ENCODE measurements at places on chromosomes 13 and 19.
A peak's percentile ranks its signal among the peaks of the same experiment; 100 is the strongest.

DNA sequence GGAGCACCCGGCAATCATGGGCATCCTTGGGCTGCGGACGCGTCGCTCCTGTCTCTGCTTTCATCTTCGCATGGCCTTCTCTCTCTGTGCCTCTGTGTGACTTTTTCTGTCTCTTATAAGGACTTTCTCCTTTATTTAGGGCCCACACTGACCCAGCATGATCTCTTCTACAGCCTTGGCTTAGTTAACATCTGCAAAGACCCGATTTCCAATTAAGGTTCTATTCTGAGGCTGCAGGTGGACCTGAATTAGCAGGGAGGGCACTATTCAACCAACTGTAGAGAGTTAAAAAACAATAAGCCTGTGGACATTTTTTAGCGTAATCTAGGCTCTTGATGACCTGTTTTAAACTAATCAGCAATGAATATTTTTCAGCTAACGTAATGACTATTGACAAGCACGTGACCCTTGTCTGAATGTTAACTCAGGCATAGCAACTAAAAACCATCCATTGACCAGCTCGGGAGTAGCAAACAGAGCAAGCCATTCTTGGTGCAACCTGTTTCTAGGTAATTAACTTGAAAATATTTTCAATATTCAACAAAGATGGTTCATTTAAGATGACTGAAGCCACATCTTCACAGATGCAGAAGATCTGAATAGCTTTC, 15.2 kb downstream of the F10 start:
- no peak for DNase-seq

GRCh38 chr19:52778811-52779210, 7.8 kb downstream of the ZNF600 start:
- DNase-seq: no peak

DNA sequence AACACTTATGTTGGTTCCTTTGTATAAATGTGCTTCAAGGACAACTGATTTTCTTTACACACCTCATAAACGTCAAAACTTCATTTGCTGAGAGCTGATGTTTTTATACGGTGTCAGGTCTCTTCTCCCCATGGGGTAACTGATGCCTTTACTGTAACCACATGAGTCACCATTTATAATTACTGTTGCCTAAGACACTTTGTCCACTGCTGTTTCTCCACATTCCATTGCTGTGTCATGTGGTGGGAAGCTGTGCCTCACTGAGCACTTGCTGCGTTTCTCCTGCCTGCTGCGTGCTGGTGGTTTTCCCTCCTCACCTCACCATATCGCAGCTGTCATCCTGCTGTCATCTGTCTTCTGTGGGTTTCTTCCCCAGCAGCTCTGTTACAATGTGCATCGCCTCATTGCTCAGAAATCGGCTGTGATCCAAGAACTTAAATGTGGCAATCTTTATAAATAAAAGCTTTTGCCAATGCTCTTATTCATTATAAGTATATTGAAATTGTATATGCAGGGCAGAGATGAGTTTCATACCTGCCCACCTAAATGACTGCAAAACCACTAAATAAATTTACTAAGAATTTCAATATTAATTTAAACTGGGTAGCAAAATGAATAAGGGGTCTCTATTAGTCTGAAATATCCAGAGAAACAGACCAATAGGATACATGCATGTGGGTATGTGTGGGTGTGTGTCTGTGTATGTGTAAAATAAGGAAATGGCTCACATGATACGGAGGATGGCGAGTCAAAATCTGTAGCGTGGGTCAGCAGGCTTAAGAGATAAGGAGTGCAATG, 547.0 kb upstream of the SLITRK5 start:
- peak; percentile 72 for DNase-seq

DNA sequence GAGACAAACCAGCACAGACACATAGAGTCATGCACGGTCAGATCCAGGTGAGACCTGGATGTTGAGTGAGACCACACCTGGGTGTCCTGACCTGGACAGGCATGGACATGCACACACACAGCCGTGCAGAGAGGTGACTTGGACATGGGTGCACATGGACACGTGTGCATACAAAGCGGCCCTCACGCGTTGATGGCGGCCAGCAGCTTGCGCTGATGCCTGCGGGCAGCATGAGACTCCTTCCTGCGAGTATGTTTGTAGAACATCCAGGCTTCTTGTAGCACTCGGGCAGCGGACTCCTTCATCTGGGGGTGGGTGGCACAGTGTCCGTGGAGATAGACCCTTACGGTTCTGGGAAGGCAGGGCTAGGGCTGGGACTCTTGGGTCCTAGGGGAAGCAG, 11.5 kb downstream of the KCNN4 start:
- DNase-seq: no peak

DNA sequence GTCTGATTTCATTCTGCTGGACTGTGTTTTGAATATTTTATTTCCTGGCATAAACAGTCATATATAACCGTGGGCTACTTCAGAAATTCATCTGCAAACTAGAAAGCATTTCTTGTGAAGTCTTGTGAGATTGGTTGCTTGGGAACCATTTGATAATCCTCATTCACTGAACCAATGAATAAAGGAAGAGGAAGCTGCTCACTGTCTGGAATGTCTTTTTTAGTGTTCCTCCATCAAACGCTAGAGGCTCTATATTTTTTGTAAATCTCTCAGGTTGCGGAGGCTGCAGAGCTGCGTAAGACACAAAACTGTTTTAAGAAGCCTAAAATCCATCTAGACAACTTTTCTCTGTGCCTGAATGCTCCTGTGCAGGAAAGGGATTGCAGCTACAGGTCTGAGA, 18.7 kb upstream of the GPR12 start:
- DNase-seq: no peak

DNA sequence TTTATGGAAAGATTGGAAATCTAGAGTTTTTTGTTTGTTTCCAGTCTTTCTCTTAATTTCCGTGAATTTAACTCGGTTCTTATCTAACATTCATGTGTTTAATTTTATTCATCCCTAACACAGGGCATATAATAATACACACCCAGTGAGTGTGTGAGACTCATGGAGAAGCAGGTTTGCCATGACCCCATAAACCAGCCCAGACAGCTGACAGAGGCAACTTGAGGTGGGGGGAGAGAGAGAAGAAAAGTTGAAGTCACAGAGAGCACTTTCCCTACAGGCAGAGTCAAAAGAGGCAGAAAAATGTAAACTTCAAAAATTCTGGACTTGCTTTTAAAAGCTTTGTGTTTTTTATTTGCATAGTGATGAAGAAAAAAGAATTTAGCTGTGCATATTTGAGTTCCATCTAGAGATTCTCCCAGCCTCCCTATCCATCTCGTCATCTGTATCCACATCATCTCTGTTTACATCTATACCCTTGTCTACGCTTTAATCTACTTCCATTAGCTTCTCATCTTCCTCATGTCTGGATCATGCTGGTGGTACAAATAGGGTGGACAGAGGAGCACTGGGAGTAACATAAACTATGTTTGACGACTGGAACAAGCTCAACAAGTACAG, 60.2 kb downstream of the THSD1 start:
- no peak for DNase-seq

GRCh38 chr13:19020988-19021387, 160.6 kb downstream of the TUBA3C start:
- no peak for DNase-seq

DNA sequence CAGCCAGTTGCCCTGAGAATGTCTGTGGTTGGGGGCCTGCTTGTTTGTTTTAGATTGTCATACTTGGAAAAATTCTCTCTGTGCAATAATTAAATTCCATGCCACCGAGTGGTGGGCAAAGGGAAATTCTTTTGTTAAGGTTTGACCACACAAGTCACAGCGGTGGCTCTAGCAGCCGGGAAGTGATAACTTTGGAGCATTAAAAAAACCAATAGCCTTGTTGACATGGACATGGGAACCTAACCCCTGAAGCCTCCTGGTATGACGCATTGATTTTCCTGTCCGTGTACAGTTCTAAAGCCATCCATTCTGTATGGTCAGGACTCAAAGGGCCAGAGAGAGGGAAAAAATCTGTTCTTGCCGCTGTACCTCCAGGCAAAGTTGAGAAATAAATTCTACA, 384.9 kb upstream of the ZNF507 start:
- DNase-seq: no peak

DNA sequence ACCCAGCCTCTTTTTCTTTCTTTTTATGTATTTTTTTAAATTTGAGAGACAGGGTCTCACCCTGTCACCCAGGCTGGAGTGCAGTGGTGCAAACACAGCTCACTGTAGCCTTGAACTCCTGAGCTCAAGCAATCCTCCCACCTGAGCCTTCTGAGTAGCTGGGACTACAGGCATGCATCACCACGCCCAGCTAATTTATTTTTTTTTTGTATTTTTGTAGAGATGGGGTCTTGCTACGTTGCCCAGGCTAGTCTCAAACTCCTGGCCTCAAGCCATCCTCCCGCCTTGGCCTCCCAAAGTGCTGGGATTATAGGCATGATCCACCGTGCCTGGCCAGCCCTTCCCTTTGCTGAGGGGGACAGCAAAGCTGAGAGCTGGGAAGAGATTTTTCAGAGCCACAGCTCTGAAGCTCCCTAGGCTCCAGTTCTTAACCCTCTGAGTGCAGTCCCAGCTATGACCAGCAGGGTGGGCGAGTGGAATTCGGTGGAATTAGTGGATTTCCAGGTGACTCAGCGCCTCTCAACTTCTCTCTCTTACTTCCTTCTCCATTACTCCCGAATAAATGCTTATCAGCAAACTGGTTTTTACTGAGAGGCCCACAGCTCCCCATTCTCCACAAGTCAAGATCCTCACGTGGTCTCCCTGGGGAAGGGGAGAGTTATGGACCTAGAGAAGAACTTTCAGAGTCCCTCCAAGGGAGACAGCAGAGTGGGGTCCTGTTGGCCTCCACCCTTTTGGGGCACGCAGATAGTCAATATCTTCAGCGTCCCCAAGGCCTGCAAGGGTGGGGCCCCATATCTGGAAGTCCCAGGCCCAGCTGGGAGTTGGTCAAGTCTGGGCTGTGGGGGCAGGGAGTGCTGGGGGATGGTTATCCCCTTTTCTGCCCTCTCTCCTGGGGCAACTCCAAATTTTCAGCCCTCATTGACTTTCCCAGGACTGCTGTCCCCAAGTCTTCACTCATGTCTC, 1.2 kb downstream of the BLVRB start:
- peak; percentile 98 for DNase-seq

DNA sequence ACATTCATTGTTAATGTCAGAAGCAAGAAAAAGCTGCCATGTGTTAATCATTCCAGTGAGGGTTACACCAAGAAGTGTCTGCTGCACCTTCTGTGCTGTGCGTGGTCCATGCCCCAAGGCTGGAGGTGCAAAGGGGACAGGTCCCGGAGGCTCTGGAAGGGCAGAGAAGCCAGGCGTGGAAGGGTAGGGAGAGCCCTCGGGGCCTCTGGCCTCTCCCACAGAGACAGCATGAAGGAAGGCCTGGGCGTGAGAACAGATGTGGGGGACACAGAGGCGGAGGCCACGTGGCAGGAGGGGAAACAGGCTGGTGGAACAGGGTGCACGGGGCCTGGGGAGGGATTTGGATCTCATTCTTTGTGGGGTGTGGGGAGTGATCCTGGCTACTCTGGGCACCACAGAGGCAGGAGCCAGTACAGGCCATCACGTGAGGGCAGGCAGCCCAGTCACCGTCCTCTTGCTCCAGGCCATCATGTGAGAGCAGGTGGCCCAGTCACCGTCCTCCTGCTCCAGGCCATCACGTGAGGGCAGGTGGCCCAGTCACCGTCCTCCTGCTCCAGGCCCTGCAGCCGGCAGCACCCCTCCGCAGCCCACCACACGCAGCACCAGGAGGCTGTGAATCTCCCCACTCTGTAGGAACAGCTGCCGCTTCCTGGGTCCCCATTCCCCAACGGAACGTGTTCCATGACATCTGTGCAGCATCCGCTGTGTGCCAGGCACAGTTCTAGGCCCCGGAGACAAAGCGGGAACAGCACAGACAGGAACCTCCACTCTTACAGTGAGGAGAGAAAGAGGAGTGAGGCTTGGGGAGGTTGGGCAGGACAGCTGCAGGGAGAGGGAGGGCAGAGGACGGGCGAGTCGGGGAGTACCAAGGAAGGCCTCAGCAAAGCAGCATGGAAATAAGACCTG, 10.2 kb upstream of the F7 start:
- DNase-seq: no peak

DNA sequence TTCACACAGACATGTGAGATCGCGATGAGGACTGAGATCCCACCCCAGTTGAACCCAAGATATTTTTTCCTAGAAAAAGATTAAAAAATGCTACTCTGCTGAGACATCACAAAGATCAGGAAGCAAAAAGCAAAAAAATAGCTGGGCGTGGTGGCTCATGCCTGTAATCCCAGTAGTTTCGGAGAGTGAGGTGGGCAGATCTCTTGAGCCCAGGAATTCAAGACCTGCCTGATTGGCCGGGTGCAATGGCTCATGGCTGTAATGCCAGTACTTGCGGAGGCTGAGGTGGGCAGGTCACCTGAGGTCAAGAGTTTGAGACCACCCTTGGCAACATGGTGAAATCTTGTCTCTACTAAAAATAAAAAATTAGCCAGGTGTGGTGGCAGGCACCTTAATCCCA, 1.1 kb downstream of the FUT3 start:
- DNase-seq: no peak

- DNase-seq: peak; percentile 13
Observed at GRCh38 chr13:45441633-45442032, 23.1 kb upstream of the COG3 start.

GRCh38 chr13:59494151-59494550, 669.6 kb downstream of the DIAPH3 start:
- DNase-seq: no peak

GRCh38 chr19:10603873-10604459, 16.9 kb upstream of the AP1M2 start:
- peak; percentile 45 for DNase-seq

GRCh38 chr19:39341129-39341718, 997 bp upstream of the SAMD4B start:
- no peak for DNase-seq

GRCh38 chr13:39685652-39686051, 30.2 kb downstream of the COG6 start:
- DNase-seq: no peak

DNA sequence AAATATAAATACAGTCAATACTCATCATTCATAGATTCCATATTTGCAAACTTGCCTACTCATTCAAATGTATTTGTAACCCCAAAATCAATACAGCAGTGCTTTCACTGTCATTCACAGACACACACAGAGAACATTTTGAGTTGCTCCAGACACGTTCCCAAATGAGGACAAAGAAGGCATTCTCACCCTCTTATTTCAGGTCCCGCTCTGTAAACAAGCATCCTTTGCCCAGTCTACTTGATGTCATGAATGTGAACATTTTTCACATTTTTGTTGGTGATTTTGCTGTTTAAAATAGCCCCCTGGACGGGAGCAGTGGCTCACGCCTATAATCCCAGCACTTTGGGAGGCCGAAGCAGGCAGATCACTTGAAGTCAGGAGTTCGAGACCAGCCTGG, 15.5 kb downstream of the C19orf47 start:
- no peak for DNase-seq

GRCh38 chr19:46000491-46001246, 5.4 kb downstream of the CCDC61 start:
- peak; percentile 44 for DNase-seq

DNA sequence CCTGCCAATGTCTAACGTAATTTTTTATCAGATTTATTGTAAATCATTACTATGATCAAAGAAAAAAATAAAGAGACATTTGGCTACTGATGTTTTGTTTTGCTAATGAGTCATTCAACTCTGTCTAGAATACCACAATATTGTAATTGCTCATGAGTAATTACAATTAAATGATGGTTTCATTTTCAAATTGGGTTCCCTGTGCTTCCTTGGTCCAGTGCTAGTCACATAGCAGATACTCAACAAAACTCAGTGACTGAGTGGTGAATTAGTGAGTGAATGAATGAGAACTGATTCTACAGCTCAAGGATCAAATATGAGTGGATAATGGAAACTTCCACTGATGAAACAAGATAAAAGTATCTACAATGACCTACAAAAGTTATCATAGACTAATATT, 304.7 kb downstream of the POU4F1 start:
- DNase-seq: no peak
